OCI-LY7 (cell line): ENCODE measurements at places on chromosomes 6 and 20.

DNA sequence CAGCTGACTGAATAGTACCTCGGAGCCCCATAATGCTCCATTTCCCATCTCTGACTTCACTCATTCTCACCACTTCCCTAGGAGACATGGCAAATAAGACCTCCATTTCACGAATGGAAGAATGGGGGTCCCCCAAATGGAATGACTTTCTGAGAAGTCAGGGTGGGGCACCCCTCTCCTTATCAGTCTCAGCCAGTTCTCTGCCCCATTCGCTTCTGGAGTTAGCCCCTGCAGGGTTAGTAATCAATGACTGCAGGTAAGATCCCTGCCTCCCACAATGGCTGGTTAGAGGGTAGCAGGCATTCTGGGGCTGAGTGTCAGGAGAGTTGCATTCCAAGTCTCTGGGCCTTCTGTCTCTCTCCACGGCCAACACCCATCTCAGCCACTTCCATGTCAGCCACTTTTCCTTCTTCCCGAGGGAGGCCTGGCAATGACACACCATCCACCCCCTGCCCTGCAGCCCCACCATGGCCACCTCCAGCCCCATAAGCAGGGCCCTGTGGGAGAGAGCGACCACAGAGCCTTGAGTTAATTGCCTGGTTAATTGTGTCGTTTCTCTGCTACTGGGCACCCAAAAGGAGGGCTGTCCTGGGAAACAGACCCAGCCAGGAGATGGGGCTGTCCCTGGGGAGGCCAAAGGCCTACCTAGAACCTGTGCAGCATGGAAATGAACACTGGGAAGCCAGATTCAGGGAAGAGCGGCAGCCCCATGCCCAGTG, 13.4 kb downstream of the CCDC167 start:
- no peak for DNase-seq

- DNase-seq, result no peak
Measured at GRCh38 chr6:89047473-89047872, 33.1 kb upstream of the PNRC1 start.

- no peak for DNase-seq
Measured at GRCh38 chr20:41276317-41276751, 41.2 kb downstream of the ZHX3 start.

- peak; percentile 70 for DNase-seq
Measured at GRCh38 chr6:4017834-4018170, 61.1 kb downstream of the FAM217A start.

DNA sequence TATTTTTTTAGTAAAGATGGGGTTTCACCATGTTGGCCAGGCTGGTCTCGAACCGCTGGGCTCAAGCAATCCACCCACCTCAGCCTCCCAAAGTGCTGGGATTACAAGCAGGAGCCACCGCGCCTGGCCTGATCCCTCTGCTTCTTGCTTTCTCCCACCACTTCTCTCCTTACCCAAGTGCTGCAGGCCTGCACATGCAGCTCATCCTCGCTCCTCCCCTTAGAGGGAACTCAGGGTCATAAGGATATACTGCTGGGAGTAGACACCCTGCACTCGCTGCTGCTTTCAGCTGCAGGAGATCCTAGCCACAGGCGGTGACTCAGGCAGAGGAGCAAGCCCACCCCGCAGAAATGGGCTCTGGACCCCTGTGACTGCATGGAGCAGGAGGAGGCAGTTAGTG, 40.0 kb upstream of the FANCE start:
- no peak for DNase-seq

GRCh38 chr20:15637950-15638754, 935.1 kb downstream of the KIF16B start:
- no peak for DNase-seq

- no peak for DNase-seq
Measured at GRCh38 chr20:45912344-45912682, 358 bp upstream of the PLTP start.

DNA sequence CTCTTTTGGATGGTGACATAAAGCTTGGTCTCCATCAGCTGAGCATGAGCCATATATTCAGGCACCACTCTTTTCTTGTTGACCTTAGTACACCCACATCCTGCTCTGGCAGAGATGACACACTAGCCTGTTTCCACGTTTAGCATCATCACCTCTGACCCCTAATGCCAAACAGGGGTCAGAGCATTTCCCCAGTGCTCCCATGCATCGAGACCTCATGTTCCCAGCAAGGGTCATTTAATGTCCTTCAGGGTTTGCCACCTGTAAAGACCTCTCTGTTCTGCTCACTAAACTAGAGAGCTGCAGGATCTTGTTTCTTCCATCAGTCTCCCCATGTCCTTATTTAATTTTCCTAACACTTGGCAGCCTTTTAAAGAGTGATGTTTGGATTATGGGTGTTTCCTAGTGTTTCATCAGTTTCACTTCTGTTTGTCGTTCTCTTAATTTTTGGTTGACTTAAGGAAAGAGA, 97.5 kb downstream of the AIG1 start:
- no peak for DNase-seq

GRCh38 chr6:68891419-68891818, 256.3 kb downstream of the ADGRB3 start:
- DNase-seq, result no peak

- DNase-seq, result no peak
Measured at GRCh38 chr6:155162682-155163081, 101.1 kb upstream of the CLDN20 start.

DNA sequence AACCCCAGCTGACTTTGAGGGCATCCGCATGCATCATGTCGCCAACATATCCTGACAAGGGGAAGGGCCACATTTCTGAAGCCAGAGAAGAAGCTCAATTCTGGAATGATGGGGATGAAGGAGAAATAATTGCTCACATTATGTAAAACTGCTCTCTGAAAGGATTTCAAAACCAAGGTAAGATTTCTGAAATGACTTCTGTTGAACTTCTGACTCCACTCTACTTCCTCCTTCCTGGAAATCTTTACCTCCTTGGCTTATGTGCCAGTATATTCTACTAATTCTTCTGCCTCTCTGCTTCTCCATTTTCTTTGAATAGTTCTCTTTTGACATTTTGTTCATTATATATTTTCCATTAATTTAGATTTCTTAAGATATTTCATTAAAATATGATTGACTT, 31.9 kb downstream of the HLA-DPB1 start:
- no peak for DNase-seq

- DNase-seq, result no peak
Measured at GRCh38 chr6:79762370-79762769, 131.2 kb downstream of the SH3BGRL2 start.

DNA sequence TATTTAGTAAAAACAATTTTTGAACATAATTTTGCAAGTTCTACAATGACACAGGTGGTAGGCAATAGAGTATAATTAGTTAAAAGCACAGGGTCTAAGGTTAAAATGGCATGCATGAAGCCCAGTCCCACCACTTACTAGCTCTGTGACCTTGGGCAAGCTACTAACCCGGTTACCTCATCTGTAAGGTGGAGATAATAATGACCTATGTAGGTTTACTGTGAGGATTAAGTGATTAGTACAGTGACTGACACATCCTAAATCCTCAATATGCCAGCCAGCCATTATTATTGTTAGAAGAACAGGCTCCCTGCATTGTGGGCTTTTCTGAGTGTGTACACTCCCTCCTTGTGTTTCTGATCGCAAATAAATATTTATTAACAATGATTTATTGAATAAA, 26.2 kb downstream of the ATXN1 start:
- DNase-seq, result no peak

GRCh38 chr6:11496152-11497060, 41.1 kb upstream of the TMEM170B start:
- peak; percentile 84 for DNase-seq

GRCh38 chr6:34834789-34835518, 43.1 kb downstream of the BLTP3A start:
- no peak for DNase-seq

DNA sequence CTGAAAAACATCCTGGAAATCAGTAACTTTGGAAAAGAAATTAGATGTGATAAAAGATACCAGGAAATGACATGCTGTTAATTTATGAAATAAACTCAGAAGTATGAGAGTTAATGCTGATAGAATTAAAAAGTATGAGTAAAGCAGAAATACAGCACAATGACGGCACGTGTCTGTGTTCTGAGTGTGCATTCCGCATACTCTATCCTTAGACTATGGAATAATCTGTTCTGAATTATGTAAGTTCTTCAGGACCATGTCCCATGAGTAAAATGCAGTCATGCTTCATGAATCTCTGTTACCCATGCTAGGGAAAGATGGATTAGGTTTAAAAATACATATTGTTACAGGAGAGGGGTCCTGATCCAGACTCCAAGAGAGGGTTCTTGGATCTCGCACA, 21.7 kb downstream of the HECA start:
- no peak for DNase-seq

DNA sequence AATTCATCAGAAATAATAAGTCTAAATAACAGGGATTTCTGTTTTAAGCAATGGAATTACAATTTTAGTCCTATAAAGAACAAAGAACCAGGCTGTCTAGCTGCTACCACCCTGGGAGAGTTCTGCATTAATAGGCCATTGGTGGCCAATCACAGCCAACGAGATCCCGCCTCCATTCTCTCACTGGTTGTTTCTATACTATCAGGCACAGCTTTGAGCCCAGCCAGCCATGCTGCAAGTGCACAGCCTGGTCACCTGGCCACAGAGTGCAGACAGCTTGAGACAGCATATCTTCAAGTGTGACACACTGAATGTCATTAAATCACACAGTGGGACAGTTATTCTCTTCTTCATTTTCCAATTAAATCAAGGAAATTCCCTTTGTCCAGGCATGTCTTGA, 16.1 kb upstream of the RAB22A start:
- peak; percentile 30 for DNase-seq

DNA sequence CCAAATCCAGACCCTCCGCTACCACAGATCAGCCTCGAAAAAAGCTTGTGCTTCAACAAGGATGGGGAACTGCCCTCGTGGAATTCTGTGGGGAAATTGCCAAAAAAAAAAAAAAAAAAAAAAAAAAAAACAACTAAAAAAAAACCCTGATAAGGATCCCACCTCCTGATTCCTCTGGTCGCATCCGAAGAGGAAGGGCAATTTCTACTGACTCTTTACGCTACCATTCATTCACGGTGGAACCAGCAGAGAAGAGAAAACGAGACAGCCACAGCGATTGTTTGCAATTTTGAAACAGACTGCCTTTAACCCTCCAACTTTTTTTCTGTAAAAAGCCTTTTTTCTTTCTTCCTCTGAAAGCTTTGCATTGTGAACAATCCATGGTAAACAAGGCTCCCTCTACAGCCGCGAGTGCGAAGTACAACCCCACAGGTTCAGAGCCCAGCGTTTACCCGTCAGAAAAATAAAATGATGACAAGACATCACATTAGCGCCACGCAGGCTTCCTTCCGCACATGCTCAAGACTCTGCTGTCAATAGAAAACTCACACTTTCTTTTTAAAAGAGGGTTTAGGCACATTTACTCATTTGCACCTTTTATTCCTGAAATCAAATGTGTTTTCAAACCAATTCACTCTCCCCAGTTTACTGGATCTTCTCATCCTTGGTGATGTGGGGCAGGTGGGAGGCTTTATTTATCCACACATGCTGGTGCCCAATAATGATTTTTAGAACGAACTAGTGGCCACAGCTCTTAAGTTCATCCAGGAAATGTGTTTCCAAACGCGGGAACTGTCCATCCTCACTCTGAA, 100.0 kb downstream of the NOL4L start:
- DNase-seq, result peak; percentile 87

DNA sequence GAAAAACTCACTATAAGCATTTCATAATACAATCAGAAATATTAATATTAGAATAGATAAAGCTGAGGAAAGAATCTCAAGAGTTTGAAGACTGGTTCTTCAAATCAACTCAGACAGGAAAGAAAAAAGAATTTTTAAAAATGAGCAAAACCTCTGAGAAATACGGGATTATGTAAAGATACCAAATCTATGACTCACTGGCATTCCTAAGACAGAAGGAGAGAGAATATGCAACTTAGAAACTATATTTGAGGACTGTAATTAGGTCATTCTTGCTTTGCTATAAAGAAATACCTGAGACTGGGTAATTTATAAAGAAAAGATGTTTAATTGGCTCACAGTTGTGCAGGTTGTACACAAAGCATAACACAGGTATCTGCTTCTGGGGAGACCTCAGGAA, 665.1 kb downstream of the RNF144B start:
- DNase-seq, result no peak

- peak; percentile 50 for DNase-seq
Measured at GRCh38 chr20:41411391-41411847, 44.8 kb upstream of the EMILIN3 start.

DNA sequence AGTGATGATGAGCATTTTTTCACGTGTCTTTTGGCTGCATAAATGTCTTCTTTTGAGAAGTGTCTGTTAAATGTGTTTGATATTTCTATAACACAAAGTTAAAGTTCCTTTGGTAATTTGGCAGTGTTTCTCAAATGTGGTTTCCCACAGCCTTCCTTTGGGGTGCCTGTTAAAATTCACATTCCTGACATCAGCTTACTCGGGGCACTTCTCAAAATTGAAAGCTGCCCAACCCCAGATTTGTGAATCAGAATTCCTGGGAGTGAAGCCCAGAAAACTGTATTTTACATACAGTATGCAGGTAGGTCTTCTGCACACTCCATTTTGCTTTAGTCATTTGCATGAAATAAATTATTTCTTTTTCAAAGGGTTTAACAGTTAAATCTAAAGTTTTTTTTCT, 207.9 kb downstream of the GMPR start:
- no peak for DNase-seq

GRCh38 chr20:61769286-61769832, 296.3 kb downstream of the TAF4 start:
- DNase-seq, result no peak
